Epithelial cell of alveolus of lung (primary cell): ENCODE measurements at places on chromosomes 7 and 10. TPM values are rescaled to one million over a fixed set of nuclear protein-coding genes. Genes with fewer than 3 reads are reported as not detected.

Gene MYH16
- total RNA-seq, result 0.26 TPM in 1 of 2 replicates, not detected in the other

Gene SYT15
- total RNA-seq, result 0.13 and 0.24 TPM in 2 replicates

Gene MYPN
- total RNA-seq, result 0.13 and 0.32 TPM in 2 replicates

Gene TDRD1
- total RNA-seq, result not detected in 2 replicates

Gene KLF14
- total RNA-seq, result 0.13 TPM in 1 of 2 replicates, not detected in the other

Gene TAS2R38
- not detected in 2 replicates for total RNA-seq

Gene DGKB
- 0.13 TPM in 1 of 2 replicates, not detected in the other for total RNA-seq

Gene MYOZ1
- 0.39 TPM in 1 of 2 replicates, not detected in the other for total RNA-seq

Gene PIP
- not detected in 2 replicates for total RNA-seq

Gene TUBAL3
- total RNA-seq, result under 0.01 TPM in 1 of 2 replicates, not detected in the other

Gene PSMG3
- 38.8 and 46.8 TPM in 2 replicates for total RNA-seq

Gene TUBB8
- under 0.01 TPM in 1 of 2 replicates, not detected in the other for total RNA-seq

Gene NXPH1
- total RNA-seq, result not detected in 2 replicates

Gene MMP21
- 0.08 TPM in 1 of 2 replicates, not detected in the other for total RNA-seq

Gene SEC61A2
- 5.6 and 12.1 TPM in 2 replicates for total RNA-seq

Gene CYP2E1
- under 0.01 and 1.7 TPM in 2 replicates for total RNA-seq

Gene ACHE
- total RNA-seq, result 1.7 and 3.7 TPM in 2 replicates

Gene ADAM12
- 3.4 and 8.1 TPM in 2 replicates for total RNA-seq

Gene NUDT5
- total RNA-seq, result 61.4 and 64.4 TPM in 2 replicates

Gene RBM33
- total RNA-seq, result 11.6 and 22.6 TPM in 2 replicates

Gene RBP3
- not detected in 2 replicates for total RNA-seq

Gene GHRHR
- not detected in 2 replicates for total RNA-seq

Gene PON2
- 64.5 and 78.0 TPM in 2 replicates for total RNA-seq

Gene DNMBP
- total RNA-seq, result 9.6 and 13.5 TPM in 2 replicates

Gene LIPN
- not detected in 2 replicates for total RNA-seq

Gene GDF2
- not detected in 2 replicates for total RNA-seq

Gene ZNF365
- total RNA-seq, result 0.32 and 3.4 TPM in 2 replicates

Gene LRRC18
- total RNA-seq, result not detected in 2 replicates

Gene PRLHR
- total RNA-seq, result not detected in 2 replicates

Gene RAB19
- not detected in 2 replicates for total RNA-seq

Gene CPA2
- not detected in 2 replicates for total RNA-seq

Gene GIMAP4
- 1.4 TPM in 1 of 2 replicates, not detected in the other for total RNA-seq

Gene SLC26A4
- 0.40 and 0.78 TPM in 2 replicates for total RNA-seq

Gene ADCK2
- 9.5 and 11.2 TPM in 2 replicates for total RNA-seq
